NCI-H2081 (cell line): ENCODE measurements at places on chromosomes 6 and 20.

- DNase-seq, result no peak
These were observed 11.0 kb downstream of the GFRA4 start for GRCh38 chr20:3652221-3652620.

- no peak for DNase-seq
These were observed 37.3 kb downstream of the HECA start for GRCh38 chr6:139172151-139172550.

- no peak for DNase-seq
These were observed 249.4 kb downstream of the PTPRK start for GRCh38 chr6:128271011-128271410.

- peak; percentile 18 for DNase-seq
These were observed 994 bp downstream of the FOXC1 start for GRCh38 chr6:1610497-1611321.

- no peak for DNase-seq
These were observed 16.9 kb upstream of the MLIP start for GRCh38 chr6:54094293-54094692.

DNA sequence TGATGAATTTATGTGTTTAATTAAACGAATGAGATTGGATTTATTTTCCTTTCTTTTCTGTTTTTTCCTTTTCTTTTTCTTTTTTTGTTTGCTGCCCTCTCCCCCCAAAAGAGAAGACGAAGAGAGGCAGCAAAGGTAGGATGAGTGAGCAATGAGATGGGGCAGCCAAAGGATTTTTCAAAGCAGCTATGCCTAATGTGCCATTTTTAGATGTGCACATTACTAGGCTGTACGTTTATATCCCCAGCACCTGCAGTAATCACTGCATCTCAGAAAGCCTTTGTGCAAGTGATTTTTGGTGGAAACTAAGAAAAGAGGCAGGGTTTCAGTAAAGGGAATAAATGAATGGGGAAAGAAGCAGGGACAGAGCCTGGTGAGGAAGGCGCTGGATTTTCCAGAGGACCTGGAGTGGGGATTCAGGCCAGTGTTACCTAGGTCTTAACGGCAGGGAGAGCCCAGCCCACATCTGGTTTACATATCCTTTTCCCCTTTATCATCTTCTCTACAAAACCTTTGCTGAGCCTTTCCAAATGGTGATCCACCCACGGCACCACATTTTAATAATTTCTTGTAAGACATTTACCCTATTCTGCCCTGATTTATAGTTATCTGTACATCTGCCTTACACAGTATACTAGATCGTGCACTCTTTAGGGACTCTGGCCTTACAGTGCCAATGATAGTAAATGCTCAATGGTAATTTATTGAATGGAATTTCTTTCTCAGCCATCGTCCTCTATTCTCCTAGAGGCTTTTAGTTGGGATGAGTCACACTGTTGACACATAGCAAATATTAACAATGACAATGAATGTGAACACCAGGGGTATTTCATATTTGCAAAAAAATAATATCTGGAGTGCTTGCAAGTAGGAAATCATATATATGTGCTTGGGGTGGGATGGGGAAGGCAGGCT lies 38.3 kb upstream of the ATXN1 start:
- DNase-seq, result no peak

DNA sequence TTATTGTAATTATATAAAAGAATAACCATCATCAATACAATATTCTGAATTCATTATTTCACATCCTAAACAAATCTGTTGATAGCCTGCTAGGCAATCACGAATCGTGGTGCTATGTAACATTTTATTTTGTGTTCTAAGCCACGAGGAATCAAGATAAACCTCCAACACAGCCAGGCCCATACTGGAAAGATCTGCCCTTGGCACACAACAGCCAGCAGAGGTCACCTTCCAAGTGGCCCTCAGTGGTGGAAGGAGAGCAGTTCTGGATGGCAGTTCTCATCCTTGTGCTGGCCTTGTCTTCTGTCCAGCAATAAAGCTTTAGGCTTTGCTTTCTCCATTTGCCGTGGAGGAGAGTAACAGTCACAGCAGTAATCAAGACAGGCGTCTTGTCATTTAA lies 13.2 kb downstream of the ZNF831 start:
- no peak for DNase-seq

GRCh38 chr6:5215159-5215558 lies 45.6 kb downstream of the LYRM4 start:
- DNase-seq, result no peak

GRCh38 chr6:90369024-90369519 lies 72.4 kb upstream of the BACH2 start:
- DNase-seq, result no peak

- DNase-seq, result no peak
These were observed 76.1 kb upstream of the TFAP2D start for GRCh38 chr6:50637267-50637666.

GRCh38 chr6:6217855-6218758 lies 102.4 kb downstream of the F13A1 start:
- DNase-seq, result no peak

GRCh38 chr6:4929097-4929718 lies 74.6 kb downstream of the RPP40 start:
- no peak for DNase-seq

DNA sequence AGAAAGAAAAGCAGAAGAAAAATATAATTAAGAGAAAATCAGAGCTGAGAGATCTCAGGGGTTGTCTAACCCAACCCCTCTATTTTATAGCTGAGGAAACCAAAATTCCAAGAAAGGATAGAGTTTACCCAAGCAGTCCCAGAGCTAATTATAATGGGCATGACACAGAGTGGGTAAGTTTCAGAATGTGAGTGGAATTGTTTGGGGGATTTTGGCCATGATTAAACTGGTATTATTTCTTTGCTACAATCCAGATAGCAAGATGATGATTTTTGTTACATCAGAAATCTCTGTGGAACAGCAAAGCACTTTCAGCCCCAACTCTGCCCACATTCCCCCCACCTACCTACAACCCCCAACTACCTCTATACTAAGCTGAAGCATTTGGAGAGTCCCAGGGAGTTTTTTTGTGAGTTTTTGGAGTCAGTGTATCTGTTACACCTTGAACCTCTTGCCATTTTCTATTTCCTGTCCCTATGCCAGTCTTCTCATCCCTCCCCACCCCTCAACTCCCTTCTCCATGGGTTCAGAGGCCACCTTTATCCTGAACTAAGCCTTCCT lies 24.7 kb downstream of the POFUT1 start:
- DNase-seq, result no peak

GRCh38 chr6:21325201-21325856 lies 268.2 kb upstream of the SOX4 start:
- DNase-seq, result peak; percentile 35

GRCh38 chr20:59027741-59028320 lies 4.3 kb downstream of the ATP5F1E start:
- no peak for DNase-seq
